CD4-positive, alpha-beta T cell treated with Interleukin-15 for 4 hours (primary cell): ENCODE measurements at places on chromosomes 3 and 15.

DNA sequence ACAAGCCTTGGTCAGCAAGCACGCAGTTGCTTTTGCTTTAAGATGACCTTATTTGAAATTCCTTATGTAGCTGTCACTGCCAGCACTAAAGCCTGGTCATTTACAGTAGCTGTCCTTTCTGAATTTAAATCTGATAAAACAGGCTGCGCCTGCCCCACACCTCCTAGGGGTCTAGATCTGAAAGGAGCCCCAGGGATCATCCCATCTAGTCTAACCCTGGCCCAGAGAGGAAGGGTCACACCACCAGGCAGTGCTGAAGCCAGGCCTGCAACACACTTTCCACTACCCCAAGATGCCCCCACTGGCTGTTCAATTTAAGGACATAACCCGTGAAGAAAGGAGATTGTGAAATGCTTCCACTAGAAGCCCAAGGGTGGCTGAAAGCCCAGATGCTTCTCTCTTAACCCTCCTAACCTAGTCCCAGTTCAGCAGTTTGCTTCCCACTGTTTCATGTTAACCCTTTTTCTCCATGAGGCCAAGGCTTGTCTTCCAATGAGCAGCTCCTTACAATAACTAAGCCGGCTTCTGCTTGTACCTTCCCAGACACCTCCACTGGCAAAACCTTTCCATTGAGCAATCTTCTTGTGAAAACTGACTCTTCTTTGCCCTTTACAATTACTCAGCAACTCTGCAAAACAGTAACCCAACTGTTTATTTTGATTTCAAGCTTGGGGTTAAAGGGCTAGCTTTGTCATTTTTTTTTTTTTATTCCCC is 198.9 kb upstream of the LPP start:
- no peak for DNase-seq

DNA sequence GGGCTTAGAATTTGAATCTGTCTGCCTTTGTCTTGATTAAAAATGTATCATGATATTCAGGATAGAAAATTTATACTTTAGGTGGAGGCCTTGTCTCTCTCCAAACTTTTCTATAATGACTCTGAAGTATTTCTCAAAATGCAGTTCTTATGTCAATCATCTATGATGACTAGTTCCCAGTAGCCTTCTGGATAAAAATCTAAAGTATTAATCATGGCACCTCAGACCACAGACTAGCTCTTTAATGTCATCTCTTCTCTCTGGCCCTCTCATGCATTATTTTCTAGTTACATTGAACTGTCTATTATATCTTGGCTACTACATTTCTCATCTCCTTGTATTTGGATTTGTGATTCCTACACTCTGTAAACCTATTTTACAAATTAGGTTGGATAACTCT is 96.9 kb downstream of the ZPLD1 start:
- no peak for DNase-seq

DNA sequence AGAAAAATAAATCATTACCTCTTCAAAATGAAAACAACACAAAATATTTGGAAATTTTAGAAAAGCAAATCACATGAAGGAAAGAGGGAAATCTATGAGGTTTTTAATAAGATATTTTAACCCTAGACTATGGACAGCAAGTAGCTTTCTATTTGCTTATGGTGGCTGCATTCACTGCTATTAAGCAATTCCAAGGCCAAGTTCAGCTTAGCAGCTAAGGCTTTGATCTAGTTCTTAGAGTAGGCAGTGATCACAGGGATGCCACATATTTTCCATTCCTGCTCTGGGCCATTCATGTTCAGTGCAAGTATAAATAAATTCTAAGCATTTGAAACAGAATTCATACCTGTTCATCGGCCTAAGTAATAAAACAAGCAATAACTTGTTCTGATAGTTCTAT is 235.3 kb downstream of the CDIN1 start:
- no peak for DNase-seq

- peak; percentile 6 for DNase-seq
These were observed 976 bp downstream of the ABHD17C start for GRCh38 chr15:80695911-80696661.

DNA sequence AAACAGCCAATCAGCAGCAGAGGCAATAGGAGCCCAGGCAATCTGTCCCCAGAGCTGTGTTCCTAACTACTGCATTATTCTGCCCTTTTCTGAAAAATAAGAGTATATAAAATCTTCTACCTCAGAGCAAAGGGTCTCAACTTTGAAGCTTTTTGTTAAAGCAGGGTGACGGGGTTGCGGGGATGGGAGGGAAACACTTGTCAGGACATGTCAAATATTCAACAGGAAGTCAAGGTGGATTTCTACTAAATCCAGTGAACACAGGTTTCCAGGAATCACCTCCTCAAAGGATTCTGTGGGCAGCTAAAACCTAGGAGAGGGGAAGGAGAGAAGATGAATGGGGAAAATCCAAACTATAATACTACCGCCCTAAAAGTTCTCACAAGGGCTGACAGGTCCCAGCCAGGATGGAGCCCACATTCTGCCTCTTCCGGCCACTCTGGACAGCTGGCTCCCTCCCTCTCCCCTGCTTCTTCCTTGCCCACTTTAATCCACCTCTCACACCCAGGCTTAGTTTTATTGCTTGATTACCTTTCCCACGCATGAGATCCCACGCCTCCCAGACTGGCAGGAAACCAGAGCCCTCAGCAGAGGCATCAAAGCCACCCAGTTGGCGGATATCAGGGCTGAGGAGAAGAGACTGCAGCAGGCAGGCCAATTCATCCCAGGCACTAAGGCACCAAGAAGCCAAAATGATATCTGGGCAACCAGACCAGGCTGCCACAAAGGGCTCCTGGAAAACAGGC is 77.2 kb downstream of the OSBPL10 start:
- no peak for DNase-seq

DNA sequence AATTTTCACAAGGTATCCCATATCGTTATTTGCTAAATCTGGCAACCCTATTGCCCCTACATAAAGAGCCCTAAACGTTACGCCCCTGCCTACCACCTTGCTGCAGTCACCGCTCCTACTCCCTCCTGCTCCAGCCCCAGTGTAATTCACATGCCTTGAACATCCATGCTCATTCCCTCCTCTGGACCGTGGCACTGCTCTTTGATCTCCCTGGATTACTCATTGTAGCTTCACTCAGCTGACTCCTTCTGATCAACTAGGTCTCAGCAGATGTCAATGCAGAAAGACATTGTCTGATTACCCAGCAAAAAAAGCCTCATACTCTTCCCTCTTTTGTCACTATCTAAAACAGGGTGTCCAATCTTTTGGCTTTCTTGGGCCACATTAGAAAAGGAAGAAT is 40.7 kb upstream of the KBTBD8 start:
- no peak for DNase-seq

DNA sequence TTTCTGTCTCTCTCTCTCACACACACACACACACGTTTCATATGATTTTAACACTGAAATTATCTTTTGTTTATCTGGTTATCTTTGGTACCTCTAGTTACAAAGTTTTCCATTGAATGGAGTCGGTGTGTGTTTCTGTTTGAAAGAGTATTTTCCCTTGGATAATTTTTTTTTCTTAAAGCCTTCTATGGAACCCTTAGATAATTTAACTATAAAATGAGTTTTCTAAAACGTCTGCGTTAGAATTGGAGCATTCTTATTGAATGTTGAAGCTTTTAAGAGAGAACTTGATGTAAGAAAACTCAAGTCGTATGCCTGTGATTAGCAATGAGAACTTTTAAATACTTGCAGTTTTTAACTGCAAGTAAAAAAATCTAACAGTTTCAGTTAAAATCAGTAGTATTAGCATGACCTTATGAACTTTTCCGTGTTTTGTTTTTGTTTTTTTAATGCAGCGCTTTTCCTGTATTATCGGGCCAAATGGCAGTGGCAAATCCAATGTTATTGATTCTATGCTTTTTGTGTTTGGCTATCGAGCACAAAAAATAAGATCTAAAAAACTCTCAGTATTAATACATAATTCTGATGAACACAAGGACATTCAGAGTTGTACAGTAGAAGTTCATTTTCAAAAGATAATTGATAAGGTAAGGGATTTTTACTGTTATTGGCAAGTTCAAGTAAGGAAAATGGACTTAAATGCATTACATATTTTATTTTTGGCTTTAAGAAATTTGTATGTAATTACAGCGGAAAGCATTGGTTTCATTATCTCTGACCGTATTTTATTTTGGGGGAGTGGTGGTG is 3.0 kb downstream of the SMC4 start:
- DNase-seq, result no peak

DNA sequence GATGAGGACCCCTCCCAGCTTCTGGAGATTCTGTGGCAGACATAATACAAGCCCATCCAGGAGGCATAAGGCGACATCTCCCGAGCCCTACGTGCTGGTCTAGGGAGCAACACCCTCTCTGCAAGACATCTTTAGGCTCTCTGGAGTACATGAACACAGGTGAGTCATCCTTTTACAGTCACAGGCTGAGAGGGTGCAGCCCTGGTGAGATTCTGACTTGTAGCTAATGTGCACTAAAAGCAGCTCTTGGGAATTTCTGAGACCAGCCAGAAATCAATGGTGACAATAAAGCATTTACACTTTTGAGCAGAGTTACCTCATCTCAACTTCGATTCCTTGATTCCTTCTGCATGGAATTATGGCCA is 131.1 kb downstream of the XXYLT1 start:
- DNase-seq, result no peak

DNA sequence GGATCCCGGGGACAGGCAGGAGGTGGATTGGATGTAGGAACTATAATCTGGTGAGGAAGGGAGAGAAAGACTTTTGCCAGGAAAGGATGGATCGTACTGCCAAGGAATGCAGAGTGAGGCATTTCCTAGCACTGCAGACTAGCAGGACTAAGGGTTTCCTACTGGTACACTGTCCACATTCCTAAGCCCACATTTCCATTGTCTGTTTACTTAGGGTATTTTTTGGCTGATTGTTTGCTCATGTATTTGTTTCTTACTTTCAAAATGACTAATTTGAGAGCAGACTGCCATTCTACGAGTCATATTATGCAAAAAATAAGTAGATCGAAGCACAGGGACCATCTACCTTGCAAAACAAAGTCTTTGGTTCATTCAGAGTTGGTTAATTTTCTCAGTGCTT is 1029.5 kb upstream of the NR2F2 start:
- no peak for DNase-seq

DNA sequence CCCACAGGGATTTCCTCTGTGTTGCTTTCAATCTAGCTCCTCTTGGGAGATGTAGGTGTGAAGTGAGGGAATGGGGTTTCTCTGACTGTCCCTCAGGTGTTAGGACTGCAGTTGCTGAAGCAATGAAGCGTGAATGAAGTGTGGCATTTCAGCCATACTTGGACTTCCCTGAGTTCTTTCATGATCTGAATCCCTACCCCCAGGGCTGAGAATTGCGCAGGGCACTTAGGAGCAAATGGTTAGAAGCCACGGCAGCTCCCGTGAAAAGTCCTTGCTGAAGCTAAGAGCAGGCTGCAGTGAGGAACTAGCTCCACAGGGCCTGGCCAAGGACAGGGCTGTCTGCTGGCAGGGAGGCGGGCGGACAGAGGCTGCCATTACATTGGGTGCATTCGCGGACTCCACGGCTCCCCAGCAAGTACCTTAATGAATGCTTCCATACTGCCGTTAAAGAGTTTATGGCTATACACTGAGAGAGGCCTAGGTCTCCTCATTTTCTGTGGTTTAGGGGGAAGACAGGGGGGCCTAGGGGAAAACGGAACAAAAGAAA is 69.0 kb upstream of the RAD18 start:
- DNase-seq, result no peak

- no peak for DNase-seq
These were observed 27.1 kb upstream of the P4HTM start for GRCh38 chr3:48962939-48963338.

DNA sequence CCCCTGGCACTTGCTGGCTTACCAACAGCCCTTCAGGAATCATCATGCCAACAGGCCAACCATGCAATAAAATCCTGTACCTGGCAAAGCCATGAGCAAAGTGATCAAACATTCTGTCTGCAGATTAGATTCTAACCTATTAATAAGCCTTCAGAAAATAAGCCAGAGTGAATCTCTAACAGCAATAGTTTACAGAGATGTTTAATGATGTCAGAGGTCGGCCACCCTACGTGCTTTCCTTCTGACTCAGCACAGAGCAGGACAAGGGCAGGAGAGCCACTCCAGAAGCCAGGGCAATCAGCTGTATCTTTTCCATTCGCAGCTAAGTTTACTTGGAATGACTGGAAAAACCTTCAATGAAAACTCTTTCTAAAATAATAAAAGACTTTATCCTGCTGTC is 13.1 kb downstream of the COL8A1 start:
- no peak for DNase-seq

- no peak for DNase-seq
These were observed 155.9 kb upstream of the FEZF2 start for GRCh38 chr3:62529230-62529629.

DNA sequence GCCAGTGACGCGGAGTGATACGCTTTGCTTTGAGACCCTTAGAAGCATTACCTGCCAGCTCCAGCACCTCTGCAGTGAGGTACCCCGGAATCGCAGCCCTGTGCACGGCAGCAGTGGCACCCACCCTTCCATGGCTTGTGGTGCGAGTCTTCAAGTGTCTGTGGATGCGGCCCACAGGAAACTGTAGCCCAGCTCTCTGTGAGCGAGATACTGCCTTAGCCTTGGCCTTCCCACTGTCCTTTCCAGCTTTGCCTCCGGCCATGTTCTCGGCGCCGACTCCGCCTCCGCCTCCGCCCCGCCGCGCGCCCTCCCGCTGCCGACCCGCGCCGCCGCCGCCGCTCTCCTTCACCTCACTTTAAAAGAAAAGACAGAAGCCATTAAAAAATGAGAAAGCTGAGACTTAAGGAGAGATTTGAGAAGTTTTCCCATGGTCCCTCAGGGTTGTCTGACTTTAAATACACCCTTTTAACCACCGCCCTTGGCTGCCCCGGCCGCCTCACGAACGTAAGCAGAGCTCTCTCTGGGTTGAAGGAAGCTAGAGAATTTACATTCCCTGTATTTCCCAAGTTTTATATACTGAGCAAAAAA is 78.5 kb upstream of the FAM174B start:
- peak; percentile 4 for DNase-seq

DNA sequence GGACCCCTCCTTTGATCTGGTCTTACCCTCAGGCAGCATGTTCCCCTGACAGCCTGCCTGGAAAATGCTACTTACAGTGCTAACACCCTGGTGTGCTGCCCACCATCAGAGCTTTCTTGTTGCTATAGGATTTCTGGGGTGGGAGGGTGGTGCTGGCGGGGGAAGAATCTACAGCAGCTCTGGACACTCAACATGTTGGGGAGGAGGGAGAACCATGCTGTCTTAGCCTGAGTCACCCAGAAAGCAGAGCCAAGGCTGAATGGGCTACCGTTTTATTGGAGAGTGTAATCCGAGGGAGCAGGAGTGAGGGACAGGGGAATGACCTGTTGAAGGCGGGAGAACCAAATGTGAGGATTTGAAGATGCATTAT is 45.6 kb downstream of the MFSD1 start:
- no peak for DNase-seq

- DNase-seq, result no peak
These were observed 180.5 kb downstream of the TAFA4 start for GRCh38 chr3:68751888-68752287.

DNA sequence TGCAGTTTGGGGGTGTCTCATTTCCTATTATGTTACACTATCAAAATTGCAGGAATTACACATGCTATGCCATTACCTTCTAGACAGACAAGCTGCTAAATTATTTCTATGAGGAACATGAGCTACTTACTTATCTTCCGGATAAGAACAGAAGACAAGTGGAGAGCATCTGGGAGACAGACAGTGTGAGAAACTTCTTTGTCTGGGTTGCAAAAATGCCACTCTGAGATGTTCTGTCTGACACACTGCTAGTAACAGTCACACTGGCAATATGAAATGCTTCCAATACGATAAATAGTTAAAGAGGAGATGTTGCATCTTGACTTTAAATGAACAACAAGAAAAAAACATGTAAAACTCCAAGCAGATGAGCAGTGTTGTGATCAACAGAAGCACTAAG is 40.1 kb downstream of the LSAMP start:
- no peak for DNase-seq
